WTC11 (cell line): ENCODE measurements at places on chromosomes 1 and 21.

- no peaks in the 10 kb centered on the region for H3K4me1 ChIP-seq
- H3K36me3 ChIP-seq: peaks cover 5% of the 10 kb centered on the region
- H3K4me3 ChIP-seq: no peak overlapping the region
- H3K27me3 ChIP-seq: no peaks in the 10 kb centered on the region
- no peak overlapping the region for H3K27ac ChIP-seq
- no peak for DNase-seq
These were observed 48.7 kb upstream of the PRDM2 start for GRCh38 chr1:13651279-13651678.

DNA sequence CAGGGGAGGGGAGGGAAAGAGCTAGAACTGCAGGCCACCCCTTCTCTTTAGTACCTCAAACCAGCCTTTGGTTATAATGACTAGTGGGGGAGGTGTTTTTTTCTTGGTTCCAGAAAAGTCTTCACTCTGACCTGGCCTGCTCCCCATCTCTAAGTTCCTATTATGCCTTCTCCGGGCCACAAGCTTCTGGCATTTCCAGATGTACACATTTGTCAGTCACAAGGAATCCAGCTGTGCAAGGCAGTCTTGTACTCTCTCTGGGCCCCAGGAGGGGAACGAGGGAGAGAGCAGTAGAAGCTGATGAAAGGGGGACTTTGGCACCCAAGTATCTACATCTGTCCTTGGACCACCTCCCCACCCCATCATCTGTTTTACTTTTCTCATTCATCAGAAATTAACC lies 2.7 kb upstream of the FALEC start:
- peaks cover 12% of the 10 kb centered on the region for H3K4me1 ChIP-seq
- no peaks in the 10 kb centered on the region; the same call in 1 of the 2 replicates for H3K27me3 ChIP-seq
- H3K4me3 ChIP-seq: no peak overlapping the region
- H3K36me3 ChIP-seq: peaks cover 4% of the 10 kb centered on the region; the same call in 1 of the 2 replicates
- H3K27ac ChIP-seq: no peak overlapping the region

DNA sequence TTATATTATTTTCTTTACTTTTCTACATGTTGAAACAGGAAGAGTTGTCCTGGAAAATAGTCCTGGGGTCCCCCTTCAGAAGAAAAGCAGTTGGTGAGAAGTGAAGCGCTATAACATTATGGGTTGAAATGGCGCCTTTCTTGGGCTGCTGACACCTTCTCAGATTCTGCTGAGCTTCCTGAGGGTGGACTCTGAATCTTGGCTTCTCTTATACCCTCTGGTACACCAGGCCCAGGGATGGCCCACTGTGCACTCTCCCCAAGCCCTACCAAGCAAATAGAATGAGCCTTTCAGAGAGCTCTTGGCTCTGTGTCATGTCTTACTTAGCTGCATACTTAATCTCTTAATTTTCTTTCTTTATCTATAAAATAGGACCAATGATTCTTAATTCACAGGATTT lies 42.3 kb downstream of the CD247 start:
- H3K36me3 ChIP-seq: peaks cover 4% of the 10 kb centered on the region; the same call in 1 of the 2 replicates
- DNase-seq: no peak
- H3K27me3 ChIP-seq: no peaks in the 10 kb centered on the region; the same call in 1 of the 2 replicates

GRCh38 chr1:74775735-74776134 lies 42.8 kb downstream of the TYW3 start:
- no peak for DNase-seq
- H3K4me3 ChIP-seq: no peak overlapping the region
- no peaks in the 10 kb centered on the region for H3K36me3 ChIP-seq
- H3K27ac ChIP-seq: no peak overlapping the region

DNA sequence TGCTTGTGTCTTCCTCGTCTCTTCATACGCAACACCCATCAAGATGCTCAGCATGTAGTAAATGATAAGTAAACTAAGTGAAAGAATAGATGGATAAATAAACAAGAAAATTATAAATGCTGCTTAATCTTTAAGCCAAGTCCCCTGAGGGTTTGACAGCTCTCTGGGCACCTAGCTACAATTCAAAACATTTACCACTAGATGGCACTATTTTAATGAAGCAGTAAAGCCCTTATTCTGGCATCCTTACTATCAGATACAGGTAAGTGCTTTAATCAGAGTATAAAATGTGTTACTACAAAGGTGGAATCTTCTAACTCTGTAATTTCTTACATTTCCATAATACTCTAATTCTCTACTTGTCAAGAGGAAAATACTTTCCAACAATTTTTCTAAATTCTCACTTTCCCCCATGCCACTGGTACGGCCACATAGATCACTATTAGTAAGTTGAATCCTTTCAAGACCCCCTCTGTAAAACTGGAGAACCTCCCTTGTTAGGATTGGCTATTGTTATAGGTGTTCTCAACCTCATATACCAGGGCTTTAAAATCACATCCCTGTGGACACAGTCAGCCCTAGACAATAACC lies 137.8 kb downstream of the BARHL2 start:
- H3K27ac ChIP-seq: no peak overlapping the region
- DNase-seq: no peak
- H3K36me3 ChIP-seq: no peaks in the 10 kb centered on the region
- no peaks in the 10 kb centered on the region for H3K4me1 ChIP-seq
- H3K27me3 ChIP-seq: peaks cover 4% of the 10 kb centered on the region

- no peak overlapping the region for H3K27ac ChIP-seq
- H3K27me3 ChIP-seq: no peaks in the 10 kb centered on the region
- H3K36me3 ChIP-seq: peaks cover 6% of the 10 kb centered on the region
- H3K4me1 ChIP-seq: peaks cover 13% of the 10 kb centered on the region
- DNase-seq: no peak
These were observed 176.9 kb upstream of the PRMT6 start for GRCh38 chr1:106879538-106879937.

- no peak overlapping the region for H3K27ac ChIP-seq
- no peaks in the 10 kb centered on the region for H3K27me3 ChIP-seq
- no peak for DNase-seq
- H3K36me3 ChIP-seq: peaks cover 14% of the 10 kb centered on the region; the same call in 1 of the 2 replicates
These were observed 12.5 kb downstream of the MAST2 start for GRCh38 chr1:45815667-45816458.

GRCh38 chr1:228803421-228803820 lies 68.1 kb downstream of the RHOU start:
- peaks cover 21% of the 10 kb centered on the region for H3K4me1 ChIP-seq
- no peaks in the 10 kb centered on the region; the same call in 1 of the 2 replicates for H3K27me3 ChIP-seq
- H3K36me3 ChIP-seq: no peaks in the 10 kb centered on the region
- H3K27ac ChIP-seq: no peak overlapping the region
- DNase-seq: no peak
- H3K4me3 ChIP-seq: no peak overlapping the region

GRCh38 chr1:202568410-202568809 lies 141.8 kb downstream of the SYT2 start:
- no peak overlapping the region for H3K4me3 ChIP-seq
- peak overlapping the region; percentile 81 for H3K27ac ChIP-seq
- DNase-seq: no peak
- H3K36me3 ChIP-seq: no peaks in the 10 kb centered on the region
- peaks cover 47% of the 10 kb centered on the region for H3K4me1 ChIP-seq
- H3K27me3 ChIP-seq: no peaks in the 10 kb centered on the region

GRCh38 chr1:155396874-155397476 lies 76.3 kb downstream of the RUSC1 start:
- no peak overlapping the region for H3K27ac ChIP-seq
- peaks cover 21% of the 10 kb centered on the region for H3K36me3 ChIP-seq
- no peak for DNase-seq
- H3K4me1 ChIP-seq: no peaks in the 10 kb centered on the region

DNA sequence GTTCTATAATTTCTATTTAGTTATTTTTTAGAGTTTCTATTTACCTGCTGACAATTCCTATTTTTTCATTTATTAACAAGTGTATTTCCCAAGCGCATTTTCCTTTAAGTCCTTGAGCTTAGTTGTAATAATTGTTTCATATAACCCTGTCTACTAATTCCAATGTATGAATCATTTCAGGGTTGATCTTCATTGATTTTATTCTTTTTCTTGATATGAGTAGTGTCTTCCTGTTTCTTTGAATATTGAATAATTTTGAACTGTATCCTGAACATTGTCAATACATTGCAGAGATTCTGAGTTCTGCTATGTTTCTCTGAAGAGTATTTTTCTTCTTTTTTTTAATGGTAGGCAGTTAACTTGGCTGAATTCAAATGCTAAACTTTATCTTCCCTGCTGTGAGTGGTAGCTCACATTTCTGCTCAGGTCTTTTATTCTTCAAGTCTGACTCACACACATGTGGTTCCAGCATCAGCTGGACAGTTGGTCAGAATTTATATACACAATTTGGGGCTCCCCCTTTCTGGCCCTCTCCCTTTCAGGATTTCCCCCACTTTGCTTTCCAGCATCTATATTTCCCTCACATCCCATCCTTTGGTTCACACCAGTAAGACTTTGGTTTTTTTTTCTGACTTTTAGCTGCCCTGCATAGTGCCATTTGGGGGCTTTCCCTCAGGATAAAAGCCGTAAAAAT lies 54.4 kb upstream of the WDR26 start:
- DNase-seq: no peak
- peaks cover 21% of the 10 kb centered on the region for H3K36me3 ChIP-seq
- H3K27me3 ChIP-seq: peaks cover 4% of the 10 kb centered on the region; the same call in 1 of the 2 replicates
- H3K27ac ChIP-seq: peak overlapping the region; percentile 22; the same call in 1 of the 2 replicates
- H3K4me3 ChIP-seq: no peak overlapping the region

DNA sequence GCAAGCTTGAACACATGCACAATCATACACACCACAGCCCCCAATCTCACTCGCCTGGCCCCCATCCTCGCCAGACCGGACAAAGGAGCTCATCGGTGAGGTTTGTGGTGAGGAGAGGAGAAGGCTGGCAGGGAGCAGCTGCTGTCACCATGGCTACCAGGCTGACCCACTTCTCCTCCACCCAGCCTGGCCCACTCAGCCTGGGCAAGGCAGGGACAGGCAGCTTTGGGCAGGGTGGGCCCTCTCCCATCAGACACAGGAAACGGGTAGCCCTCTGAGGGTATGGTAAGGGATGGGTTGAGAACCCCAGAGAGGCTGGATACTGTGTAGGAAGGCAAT lies 15.9 kb downstream of the RIMS3 start:
- no peak overlapping the region for H3K4me3 ChIP-seq
- no peak for DNase-seq
- H3K4me1 ChIP-seq: peaks cover 9% of the 10 kb centered on the region
- no peaks in the 10 kb centered on the region for H3K36me3 ChIP-seq

DNA sequence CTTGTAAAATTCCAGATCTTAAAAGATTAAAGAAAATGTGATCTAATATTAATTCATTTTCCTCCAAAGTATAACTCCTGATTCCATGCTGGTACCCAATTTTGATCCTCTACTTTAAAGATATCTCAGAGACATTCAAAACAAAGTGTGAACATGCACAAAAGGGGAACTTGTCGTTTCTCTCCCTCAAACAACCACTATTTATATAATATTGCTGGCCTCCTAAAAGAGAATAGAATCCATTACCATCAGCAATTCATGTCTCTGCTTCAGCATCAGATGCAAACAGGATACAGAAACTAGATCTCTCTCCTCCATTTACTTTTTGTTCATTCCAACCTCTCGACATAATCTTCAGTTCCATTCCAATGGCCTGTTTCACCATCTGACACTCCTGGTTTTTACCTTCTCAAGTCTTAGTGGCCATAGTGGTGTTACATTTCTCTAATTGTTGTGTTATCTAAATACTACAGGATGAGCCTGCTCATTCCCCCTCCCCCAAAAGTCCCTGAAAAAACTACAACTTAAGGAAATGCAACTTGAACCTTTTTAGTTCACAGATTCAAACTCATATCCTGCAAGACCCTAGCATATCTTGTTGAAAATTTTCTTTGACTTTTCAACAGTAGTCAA lies 4.1 kb downstream of the NRIP1 start:
- H3K36me3 ChIP-seq: no peaks in the 10 kb centered on the region
- DNase-seq: no peak
- H3K27ac ChIP-seq: no peak overlapping the region
- H3K4me1 ChIP-seq: peaks cover 72% of the 10 kb centered on the region
- peaks cover 20% of the 10 kb centered on the region for H3K27me3 ChIP-seq

GRCh38 chr1:94633051-94633450 lies 91.5 kb upstream of the F3 start:
- no peak overlapping the region for H3K4me3 ChIP-seq
- no peaks in the 10 kb centered on the region for H3K27me3 ChIP-seq
- no peak overlapping the region for H3K27ac ChIP-seq
- peaks cover 25% of the 10 kb centered on the region for H3K4me1 ChIP-seq

- H3K4me1 ChIP-seq: peaks cover 2% of the 10 kb centered on the region
- H3K4me3 ChIP-seq: no peak overlapping the region
- no peak overlapping the region for H3K27ac ChIP-seq
- H3K36me3 ChIP-seq: no peaks in the 10 kb centered on the region
- no peak for DNase-seq
These were observed 8.0 kb upstream of the RGS13 start for GRCh38 chr1:192627901-192628300.

DNA sequence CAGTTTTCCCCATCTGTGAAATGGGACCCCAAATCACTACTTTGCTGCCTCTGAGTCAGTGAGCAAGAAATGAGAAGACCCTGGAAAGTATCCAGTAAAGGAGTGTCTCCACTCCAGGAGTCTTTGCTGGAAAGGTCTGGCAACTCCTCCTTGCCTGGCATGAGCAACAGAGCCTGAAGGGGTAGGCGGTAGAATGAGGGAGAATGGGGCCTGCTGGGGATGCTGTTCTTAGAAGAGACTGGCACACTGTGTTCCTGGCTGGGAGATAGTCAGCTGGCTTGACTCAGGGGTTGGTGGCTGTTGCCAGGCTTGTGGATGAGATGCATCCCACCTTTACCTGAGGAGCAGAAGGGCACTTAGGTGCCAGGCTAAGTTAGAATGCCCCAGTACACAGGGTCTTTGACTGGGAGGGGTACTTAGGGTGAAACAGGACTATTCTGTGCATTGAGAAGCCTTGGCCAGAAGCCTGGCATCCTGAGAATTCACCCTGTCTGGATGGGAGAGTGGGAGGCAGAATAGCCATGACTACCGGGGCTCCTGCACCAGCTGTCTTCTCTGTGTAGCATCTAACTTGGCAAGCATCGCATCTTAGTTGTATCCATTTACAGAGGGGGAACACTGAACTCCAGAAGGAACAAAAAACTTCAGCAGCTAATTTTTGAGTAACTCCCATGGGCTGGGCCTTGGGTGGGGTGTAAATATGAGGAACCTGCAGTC lies 2.5 kb downstream of the MFSD2A start:
- peaks cover 17% of the 10 kb centered on the region for H3K36me3 ChIP-seq
- H3K27me3 ChIP-seq: peaks cover 34% of the 10 kb centered on the region
- H3K4me1 ChIP-seq: peaks cover 20% of the 10 kb centered on the region
- no peak overlapping the region for H3K27ac ChIP-seq
- no peak for DNase-seq

- peak within 1 kb of the TSS; percentile 84 for H3K4me3 ChIP-seq
- DNase-seq: peak; percentile 60
- peaks cover 100% of the 10 kb centered on the region for H3K27me3 ChIP-seq
- H3K36me3 ChIP-seq: no peaks in the 10 kb centered on the region
- H3K27ac ChIP-seq: no peak within 1 kb of the TSS
- H3K4me1 ChIP-seq: peaks cover 66% of the 10 kb centered on the region
These were observed at the start of gene HLX for GRCh38 chr1:220879076-220879508. Gene HLX, plus strand, starts transcription at chr1:220879443. Its CDS starts 415 bp downstream, at chr1:220879858.
